ENCODE measurements at places on chromosomes 7 and 10. TPM values are rescaled to one million over a fixed set of nuclear protein-coding genes. Genes with fewer than 3 reads are reported as not detected.

CALCR gene
- not detected for total RNA-seq

C10orf67 gene
- not detected for total RNA-seq

APBB1IP gene
- total RNA-seq, result 5.9 TPM

NOC3L gene
- 20.8 TPM for total RNA-seq

SFRP4 gene
- total RNA-seq, result 171 TPM

TAS2R4 gene
- total RNA-seq, result 4.5 TPM

NRF1 gene
- total RNA-seq, result 2.9 TPM

CHRM2 gene
- total RNA-seq, result 26.4 TPM

GRM3 gene
- not detected for total RNA-seq

OR6V1 gene
- total RNA-seq, result not detected

RAMP3 gene
- not detected for total RNA-seq

ASZ1 gene
- total RNA-seq, result not detected

PAX4 gene
- total RNA-seq, result not detected

ITPRID1 gene
- total RNA-seq, result not detected
